ENCODE measurements at places on chromosomes 12 and 14.
A peak's percentile ranks its signal among the peaks of the same experiment; 100 is the strongest.

DNA sequence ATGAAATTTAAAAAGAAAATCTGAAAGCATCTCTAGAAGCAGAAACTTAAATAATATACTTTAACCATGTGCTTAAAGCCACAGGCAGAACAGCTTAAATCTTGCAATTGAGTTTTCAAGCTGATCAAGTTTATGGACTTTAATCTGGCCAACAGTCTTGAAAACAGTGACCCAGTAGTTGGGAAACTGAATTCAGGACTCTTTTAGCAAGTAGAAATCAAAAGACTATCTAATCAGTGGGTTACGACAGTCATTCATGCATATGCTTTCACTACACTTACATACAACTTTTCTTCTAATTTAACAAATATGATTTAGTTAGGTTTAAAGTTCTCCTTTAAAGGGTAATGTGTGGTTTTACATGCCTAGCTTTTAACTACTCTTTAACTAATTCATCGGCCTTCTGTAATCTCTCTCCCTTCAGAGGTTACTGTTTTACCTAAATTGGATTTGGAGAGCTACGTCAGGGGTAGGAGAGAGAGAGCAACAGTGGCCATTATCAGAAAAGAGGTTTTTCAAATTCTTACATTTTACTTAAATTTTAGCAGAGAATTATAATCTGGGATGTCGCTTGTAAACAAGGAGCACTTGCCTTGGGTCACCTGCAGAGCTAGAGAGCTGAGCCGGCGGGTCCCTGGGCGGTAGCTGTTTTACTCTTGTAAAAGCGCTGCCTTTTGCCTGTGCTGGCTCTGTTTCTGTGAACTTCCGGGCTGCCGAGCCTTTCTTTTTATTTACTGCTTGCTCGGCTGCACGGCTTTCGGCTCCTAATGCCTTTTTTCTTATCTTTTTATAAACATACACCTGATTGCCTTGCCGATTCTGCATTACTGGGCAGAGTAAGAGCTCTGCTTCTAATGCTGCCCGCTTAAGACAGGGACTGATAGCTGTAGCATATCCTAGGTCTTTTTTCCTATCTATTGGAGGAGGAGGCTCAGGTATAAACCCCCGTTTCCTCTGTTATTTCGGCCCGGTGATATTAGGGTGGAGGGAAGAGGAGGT, 17.4 kb upstream of the LYZ start:
- DNase-seq = peak; percentile 60

GRCh38 chr12:57185906-57186508, 30.6 kb upstream of the NXPH4 start:
- DNase-seq = no peak

GRCh38 chr12:3317841-3318501, 173.0 kb upstream of the PRMT8 start:
- DNase-seq = no peak

DNA sequence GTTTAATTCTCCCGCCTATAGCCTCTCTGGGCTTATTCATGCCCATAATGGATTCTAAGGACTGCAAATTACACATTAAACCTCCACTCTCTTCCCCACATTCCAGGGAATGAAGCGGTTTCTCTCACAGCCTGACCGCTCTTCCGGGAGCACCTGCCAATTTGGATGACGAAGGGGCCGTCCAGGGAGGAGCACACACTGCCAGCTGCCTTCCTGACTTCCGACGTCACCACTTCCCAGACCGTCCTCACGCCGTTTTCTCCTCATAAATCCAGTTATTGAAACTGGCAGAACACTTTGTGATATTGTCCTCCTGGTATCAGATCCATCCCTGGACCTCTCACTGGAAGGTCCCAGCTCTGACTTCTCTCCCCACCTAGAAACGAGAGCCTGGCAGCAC, 87.6 kb downstream of the GCH1 start:
- DNase-seq = no peak

DNA sequence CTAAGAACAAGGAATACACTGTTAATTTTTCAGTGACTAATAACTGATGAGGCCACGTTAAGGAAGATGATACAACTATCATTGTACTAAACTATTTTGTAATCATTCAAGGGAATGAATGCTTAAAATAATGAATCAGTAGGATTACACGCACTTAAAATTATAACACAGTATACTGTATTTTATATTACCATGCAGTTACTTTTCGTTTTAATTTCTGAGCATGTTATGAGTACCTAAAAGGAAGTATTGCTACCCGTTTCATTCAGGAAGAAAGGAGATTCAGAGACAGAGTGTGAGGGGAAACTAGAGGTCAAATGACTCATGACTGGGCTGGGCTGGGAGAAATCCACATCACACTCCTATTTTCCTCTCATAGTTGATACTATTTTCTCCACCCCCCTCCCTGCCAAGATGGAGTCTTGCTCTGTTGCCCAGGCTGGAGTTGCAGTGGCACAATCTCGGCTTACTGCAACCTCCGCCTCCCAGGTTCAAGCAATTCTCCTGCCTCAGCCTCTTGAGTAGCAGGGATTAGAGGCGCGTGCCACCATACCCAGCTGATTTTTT, 202.0 kb downstream of the PPM1H start:
- DNase-seq = no peak

- DNase-seq = no peak
These were observed 114.8 kb downstream of the C12orf75 start for GRCh38 chr12:105445249-105445648.

DNA sequence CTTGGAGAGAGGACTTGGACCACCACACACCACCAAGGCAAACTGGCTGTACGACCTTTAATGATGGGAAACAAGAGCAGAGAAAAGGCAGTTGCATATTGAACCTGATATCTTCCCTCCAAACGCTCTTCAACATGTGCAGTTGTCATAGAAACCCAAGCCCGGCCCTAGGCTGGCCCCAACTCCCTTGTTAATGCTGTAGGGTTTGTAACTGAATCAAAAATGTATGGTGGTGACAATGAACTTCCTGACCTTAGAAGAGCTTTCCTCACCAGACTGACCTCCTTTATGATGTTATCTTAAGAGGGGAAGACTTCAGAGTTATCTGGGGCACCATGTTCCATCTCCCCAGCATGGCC, 12.3 kb downstream of the APOLD1 start:
- DNase-seq = no peak

- DNase-seq = no peak
These were observed 1.4 kb upstream of the HOXC6 start for GRCh38 chr12:54026640-54027441.

- no peak for DNase-seq
These were observed 183.3 kb downstream of the EFCAB11 start for GRCh38 chr14:89771251-89771650.

- DNase-seq = peak; percentile 86
These were observed at the start of gene RNU4-1 for GRCh38 chr12:120292661-120293531. TSS of gene RNU4-1 (minus strand) at chr12:120293237.

GRCh38 chr12:11729439-11730150, 80.1 kb downstream of the ETV6 start:
- no peak for DNase-seq

DNA sequence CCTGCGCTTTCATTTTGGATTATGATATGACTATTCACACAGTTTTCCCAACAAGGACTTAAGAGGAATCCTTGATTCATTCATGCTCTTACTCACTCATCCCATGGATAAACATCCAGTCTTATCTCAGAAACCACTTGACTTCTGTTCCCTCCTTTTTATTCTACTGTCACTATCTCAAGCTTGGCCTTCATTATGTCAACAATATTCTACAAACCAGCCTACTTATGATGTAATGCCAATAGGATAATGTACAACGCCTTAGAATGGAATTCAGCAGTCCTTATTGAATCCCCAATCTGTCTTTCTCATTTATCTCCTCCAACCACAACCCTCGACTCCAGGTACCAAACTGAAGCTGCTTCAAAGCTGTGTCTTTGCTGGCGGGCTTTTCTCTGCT, 448.5 kb downstream of the PDZRN4 start:
- DNase-seq = no peak

GRCh38 chr14:75645056-75645455, 15.6 kb downstream of the ERG28 start:
- no peak for DNase-seq

GRCh38 chr14:58151133-58152013, 640 bp downstream of the ARMH4 start:
- peak; percentile 20 for DNase-seq

DNA sequence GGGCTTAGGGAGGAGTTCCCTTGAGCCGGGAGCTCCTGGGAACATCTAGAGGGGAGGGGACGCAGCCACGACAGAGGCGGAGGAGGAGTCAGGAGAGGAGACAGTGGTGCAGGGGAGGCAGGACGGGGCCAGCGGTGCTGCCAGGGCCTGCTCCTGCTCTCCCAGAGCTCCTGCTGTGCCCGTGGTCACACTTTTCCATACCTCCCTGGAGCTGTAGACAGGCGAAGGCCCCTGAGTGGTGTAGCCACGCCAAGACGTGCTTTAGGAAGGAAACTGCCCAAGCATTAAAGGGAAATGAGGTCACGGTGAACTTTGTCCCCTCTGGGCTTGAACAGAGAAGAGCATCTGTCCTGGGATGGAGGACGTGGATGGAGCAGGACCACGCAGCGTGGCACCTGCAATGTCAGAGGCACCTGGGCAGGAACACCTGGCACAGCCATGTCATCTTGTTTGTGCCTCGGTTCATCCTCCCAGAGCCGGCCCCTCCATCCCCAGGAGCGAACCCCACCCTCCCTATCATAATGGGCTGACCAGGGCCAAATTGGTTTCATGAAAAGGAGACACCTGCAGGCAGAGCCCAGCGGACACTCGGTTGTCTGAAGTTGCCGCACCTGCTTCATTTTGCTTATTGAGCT, 239.5 kb upstream of the SFSWAP start:
- no peak for DNase-seq

DNA sequence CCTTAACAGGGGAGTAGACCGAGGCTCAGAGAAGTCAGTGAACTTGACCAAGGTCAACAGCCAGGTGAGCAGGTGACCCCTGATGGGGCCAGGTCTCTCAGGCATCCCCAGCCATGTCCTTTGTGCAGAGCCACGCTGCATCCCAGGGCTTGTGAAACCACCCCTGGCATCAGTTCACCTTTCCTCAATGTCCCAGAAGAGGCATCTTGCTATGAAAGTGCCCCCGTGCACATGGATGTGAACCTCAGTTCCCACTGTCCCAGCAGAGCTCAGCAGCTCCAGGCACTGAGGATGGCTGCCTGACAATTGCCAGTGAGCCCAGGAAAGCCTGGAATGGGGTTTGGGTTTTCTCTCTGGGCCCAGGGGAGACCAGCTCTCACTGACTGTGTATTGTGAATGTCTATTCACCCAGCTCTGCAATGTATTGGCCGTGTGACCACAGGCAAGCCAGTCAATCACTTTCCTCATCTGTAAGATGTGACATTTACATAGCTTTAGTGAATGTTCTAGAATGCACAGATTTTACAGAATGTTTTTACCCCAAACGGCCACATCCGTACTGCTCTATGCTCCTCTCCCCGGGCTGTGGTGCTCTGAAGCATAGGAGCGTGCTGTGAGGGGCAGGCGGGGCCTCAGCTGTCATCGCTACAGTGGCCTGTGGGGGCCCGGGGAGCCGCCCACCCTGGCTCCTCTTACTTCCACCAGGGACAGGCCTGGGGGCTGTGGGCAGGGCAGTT, 4.9 kb downstream of the CACNA2D4 start:
- no peak for DNase-seq

- no peak for DNase-seq
These were observed 6.2 kb downstream of the MTA1 start for GRCh38 chr14:105425823-105426247.

DNA sequence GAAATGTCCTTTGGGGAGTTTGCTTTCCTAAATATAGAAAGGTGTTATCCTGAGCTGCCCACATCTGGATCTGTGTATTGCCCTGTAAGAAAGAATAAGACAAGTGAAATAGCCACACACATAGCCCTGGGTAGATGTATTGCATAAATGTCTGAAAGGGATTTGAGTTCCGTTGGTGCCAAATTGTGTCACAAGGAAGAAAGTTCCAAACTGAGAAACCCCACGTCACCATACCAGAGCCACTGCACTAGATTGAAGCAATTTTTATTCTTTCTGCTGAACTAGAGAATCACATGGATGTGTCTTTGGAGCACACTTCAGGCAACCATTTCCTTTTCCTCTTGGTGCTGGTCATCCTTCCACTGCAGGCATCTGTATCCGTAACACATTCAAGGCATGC, 5.0 kb downstream of the RNASE9 start:
- no peak for DNase-seq

GRCh38 chr14:91801358-91801757, 66.0 kb downstream of the TC2N start:
- no peak for DNase-seq

GRCh38 chr12:98275131-98275475, 240.3 kb upstream of the TMPO start:
- no peak for DNase-seq

DNA sequence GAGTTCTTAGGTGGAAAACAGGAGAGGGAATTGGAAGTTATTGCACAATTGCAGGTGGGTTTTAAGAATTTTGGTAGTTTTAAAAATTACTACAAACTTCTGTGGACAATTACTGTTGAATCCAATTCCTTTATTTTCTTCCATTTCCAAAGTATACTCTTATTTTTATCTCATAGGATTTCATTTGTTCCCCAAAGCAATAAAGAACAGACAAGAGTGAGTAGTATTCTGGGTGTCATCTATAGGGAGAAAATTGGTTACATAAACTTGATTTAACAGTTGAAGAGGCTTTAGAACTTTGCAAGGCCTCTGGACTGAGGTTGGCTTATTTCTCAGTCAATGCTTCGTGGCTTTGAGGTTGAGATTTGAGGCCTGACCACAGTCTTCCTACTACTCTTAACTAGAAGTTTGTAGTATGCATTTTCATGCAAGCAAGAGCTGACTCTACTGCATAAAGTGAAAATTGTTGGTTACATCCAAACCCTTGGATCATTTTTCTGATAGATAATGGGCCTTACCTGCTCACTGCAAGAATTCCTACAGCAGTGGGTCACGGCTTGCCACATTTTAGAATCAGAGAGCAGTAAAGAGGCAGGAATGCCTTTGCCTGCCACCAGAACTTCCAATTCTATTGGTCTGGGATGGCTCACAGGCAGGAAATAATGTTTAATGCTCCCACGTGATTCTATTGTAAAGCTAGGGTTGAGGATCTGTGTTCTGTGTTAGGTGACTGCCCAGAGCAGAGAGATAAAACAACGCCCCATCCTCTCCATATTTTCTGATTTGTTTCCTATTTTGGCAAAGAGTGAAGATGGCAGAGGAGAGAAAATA, 270.5 kb downstream of the TTC6 start:
- DNase-seq = no peak

DNA sequence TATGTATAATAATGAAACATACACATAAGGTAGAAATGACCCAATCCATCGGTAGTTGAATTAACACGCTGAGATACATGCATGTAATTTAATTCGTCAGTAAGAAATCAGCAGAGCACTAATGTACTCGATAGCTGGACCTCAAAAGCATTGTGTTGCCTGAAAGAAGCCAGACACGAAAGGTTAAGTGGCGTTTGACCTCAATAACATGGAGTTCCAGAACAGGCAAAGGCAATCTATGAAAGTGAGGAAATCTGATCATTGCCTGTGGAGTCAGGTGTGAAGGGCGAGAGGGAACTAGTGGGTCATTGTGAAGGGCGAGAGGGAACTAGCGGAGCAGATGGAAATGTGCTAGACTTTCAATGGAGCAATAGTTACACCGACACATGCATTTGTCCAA, 970.4 kb upstream of the TMEM132C start:
- no peak for DNase-seq
